A172 (cell line): ENCODE measurements at places on chromosomes 7 and 10. TPM values are rescaled to one million over a fixed set of nuclear protein-coding genes. Genes with fewer than 3 reads are reported as not detected.

Gene SFTPD
- total RNA-seq, result 0.12 TPM in 1 of 2 replicates, not detected in the other

Gene SLC26A5
- total RNA-seq, result not detected in 2 replicates

DNA sequence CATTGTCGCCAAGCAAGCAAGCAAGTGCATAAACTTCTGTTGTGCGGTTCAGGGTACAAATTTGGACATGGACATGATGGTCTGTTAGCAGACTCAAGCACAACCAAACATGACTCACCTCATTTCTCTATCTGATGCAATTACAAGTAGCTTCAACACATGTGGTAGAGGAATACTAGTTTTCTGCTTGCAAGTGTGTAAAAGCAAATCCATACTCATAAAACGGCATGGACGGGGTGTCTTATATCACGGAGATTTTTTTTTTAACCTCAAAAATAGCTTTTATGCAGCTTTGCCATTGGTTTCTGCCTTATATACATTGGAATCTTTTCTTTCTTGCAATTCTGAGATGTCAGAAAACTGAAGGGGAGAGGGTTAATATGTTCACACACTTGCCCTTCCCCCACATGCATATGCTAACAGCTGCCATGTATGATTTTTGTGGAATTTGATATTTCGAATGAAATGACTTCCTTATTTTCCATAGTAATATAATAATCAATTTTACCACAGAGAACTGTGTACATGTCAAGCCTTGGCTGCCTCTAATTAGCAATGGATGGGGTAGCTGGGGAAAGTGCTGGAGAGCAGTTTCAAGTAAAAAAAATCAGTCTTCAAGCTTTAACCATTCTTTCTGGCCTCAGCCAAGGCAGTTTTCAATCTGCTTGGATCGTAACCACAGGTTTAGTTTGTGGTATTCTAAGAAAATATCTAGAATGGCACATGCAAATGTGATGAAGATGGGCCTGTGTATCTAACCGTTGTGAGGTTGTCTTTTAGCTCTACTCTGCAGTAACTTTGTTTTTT is 106.0 kb upstream of the PDCD4 start:
- no peak for DNase-seq

DNA sequence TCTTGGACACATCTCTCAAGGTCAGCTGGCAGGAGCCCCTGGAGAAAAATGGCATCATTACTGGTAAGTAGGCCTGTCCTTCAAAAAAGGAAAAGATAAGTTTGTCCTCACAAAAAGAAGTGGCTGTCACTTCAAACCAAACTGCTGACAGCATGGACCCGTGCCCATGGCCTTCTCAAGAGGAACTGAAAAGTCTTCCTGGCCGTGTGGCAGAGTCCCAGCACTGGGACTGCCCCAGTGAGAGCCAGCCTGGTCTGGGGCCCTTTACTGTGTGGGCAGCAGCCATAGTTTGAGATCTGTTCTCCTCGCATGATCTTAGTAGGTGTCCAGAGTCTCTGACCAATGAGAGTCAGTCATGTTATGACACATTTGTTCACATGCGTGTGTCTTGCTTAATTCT is 614.2 kb upstream of the FOXK1 start:
- no peak for DNase-seq

DNA sequence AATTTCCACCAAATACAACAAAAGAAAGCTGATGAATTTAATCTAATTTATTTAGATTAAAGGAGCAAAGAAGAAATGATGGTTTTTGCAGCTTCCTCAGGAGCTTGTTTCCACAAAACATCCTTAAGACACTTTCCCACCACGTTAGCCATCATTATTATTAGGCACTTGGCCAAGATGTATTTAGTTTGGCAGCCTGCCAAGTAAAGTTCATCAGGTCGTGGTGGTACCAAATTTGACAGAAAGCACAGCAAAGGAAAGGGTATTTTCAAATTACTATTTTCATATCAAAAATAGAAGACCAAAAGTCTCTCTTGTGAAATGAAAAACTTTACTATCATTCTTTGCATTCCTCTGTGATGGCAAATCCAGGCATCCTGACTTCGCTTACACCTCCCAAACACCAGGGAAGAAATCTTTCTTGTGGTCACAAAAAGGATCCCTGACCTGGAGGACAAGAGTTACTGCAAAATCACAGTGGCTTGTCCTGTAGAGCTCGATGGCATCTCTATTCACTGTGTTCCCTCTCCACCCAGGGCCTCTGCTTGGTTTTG is 123.1 kb upstream of the INHBA start:
- peak; percentile 58 for DNase-seq
